ENCODE measurements at places on chromosomes 4 and X.

DNA sequence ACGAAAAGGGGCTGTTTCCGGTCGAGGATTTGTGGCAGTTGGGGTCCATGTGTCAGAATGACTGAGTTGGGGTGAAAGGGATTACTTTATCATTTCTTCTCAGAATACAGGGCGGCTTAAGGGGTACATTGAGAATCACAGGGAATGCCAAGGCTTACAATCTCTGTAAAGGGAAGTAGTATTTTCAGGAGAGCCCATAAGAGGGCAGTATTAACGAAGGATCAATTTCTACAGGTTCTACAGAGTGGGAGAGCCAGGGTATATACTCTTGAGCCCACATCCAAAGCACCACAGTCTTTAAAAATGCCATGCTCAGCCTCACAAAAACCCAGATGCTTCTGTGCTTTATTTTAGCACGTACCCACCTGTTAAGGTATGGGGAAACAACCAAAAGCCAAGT is 67.7 kb upstream of the ZXDA start:
- no peak for DNase-seq

DNA sequence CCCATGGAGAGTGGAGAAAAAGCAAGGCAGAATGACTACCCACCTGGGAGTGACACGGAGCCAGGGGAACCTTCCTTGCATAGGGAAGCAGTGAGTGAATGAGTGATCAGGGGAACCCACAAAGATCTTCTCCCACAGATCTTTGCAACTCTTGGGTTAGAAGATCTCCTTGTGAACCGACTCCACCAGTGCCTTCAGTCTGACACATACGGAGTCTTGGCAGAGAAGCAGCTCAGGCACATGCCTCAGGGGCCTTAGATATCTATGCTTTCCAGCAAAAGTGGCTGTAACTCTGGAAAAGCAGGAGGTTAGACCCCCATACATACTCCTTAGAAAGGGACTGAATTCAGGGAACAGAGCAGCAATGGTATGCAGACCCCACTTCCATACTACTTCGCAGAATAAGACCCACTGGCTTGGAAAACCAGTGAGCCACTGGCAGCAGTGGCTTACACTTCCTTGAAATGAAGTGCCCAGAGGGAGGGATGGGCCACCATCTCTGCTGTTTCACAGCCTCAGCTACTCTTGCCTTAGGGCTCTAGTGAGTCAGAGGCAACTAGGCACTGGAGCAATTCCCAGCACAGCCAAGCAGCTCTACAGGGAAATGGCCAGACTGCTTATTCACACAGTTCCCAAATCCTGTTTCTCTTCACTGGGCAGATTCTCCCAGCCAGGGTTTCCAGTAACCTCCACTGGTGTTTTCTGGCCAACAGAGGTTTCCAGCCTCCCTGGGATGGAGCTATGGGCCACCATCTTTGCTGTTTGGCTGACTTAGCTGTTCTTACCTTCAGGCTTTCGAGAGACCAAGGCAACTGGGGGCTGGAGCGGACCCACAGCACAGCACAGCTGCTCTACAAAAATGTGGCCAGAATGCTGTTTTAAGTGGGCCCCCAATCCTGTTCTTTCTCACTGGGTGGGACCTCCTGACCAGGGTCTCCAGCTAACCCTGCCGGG is 82.8 kb upstream of the TCEAL2 start:
- no peak for DNase-seq

DNA sequence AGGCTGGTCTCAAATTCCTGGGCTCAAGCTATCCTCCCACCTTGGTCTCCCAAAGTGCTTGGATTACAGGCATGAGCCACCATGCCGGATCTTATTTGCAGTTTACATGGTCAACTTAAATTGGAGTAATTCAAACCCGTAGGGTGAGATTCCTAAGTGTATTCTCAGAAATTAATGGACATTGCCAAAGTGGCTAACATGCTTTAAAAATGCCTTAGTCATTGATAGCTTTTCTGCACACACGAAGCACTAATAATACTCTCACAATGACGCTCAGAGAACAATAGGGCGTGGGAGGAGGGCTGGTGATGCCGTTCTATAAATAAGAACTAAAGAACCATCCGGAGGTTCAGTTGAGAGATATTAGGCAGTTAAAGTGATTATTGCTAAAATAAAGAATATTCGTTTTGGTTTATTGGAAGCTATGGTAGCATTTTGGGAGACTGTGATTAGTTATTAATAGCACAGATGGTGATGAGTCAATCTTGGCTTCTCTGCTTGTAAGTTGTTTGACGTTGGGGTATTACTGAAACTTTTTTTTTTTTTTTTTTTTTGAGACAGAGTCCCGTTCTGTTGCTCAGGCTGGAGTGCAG is 79.1 kb downstream of the TRAPPC11 start:
- no peak for DNase-seq

DNA sequence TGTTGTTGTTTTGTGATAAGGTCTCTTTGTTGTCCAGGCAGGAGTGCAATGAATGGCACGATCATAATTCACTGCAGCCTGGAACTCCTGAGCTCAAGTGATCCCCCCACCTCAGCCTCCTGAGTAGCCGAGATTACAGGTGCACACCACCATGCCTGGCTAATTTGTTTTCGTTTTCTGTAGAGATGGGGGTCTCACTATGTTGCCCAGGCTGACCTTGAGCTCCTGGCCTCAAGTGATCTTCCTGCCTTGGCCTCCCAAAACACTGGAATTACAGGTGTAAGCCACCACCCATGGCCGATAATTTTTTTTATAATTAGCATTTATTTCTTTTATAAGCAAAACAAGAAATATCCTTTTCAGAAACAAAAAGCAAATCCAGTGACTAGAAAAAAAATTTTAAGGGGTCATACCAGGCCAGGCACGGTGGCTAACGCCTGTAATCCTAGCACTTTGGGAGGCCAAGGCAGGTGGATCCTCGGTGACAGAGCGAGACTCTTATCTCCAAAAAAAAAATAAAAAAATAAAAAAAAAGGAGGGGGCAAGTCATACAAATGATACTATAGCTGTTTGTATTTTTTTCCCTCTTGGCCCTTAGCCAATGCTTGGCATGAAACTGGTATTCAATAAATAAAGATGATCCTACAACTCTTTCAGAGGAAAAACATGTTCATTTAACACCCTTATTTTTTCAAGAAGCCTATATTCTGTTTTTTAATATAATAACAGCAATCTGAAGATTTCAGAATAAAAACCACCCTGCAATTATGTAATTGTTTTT is 3.4 kb downstream of the PLAC8 start:
- no peak for DNase-seq

DNA sequence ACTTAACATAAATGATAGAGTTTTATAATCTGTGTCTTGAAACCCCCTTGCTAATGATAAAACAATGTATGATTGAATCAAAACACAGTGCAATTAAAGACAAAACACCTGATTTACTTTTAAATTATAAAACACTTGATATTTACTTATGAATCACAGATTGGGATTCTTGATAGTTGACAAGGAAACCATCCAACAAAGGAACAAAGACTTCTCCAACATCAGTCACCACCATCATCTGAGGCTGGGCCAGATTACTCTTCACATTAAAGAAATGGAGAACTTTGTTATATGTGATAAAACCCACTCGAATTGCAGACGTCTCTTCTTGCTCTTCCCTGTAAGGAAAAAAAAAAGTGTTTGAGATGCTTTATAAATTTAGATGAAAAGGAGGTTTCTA is 67.4 kb downstream of the METTL14 start:
- no peak for DNase-seq

GRCh38 chrX:136476501-136476900 is 11.2 kb upstream of the BRS3 start:
- no peak for DNase-seq

Measured in stimulated activated CD8-positive, alpha-beta memory T cell treated with anti-CD3 and anti-CD28 coated beads, Interleukin-4, amount 100 ng/mL, for 1 hour (primary cell).